HS-27A (cell line): ENCODE measurements at places on chromosomes 6 and 20.

DNA sequence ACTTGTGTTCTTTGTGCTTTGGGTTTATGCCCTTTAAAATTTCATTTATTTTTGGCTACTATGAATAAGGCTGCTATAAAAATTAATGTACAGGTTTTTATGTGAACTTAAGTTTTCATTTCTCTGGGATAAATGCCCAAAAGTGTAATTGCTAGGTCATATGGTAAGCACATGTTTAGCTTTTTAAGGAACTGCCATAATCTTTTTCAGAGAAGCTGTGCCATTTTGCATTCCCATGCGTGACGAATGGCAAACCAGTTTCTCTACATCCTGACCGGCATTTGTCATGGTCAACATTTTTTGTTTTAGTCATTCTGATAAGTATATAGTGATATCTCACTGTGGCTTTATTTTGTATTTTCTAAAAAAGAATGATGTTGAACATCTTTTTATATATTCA lies 236.0 kb upstream of the SGK1 start:
- DNase-seq, result no peak

GRCh38 chr6:23181356-23182110 lies 612.2 kb downstream of the HDGFL1 start:
- DNase-seq, result no peak

DNA sequence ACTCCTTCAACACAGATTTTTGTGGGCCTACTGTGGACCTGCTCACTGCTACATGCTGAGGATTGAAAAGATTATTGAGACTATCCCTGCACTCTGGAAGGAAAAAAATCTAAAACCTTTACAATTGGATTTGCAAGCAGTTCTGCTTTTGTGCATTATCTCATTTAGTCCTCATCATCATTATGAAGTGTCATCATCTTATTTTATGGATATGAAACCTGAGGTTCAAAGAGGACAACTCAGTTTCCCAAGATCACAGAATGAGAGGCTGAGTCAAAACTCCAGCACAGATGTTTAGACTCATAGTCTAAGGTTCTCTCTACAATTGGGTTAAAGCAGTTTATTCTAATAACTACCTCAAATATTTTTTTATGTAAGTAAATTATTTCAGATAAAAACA lies 160.2 kb upstream of the MARCKS start:
- no peak for DNase-seq

DNA sequence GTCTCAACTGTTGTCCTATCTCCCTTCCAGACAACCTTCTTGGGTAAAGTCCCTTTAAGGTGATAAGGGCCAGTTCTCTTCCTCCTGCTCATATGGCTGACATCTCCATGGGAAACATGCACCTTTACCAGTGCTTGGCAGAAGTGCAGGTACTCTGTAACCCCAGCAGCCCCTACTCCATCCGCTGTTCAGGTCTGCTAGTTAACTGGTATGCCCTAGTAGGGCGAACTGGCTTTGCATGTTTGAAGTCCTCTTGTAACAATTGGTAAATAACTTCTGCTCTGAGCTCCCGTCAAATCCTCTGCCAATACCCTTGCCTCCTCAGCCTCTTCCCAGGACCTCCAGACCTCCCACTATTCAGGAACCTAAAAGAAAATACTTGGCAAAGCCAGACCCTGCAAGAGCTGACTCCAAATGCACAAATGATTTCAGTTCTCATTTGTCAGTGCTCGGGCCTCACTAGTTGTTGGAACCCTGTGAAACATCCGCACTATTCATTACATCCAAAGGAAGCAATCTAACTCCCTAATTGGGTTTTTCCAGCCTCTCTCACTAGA lies 703.7 kb downstream of the MAFB start:
- no peak for DNase-seq

DNA sequence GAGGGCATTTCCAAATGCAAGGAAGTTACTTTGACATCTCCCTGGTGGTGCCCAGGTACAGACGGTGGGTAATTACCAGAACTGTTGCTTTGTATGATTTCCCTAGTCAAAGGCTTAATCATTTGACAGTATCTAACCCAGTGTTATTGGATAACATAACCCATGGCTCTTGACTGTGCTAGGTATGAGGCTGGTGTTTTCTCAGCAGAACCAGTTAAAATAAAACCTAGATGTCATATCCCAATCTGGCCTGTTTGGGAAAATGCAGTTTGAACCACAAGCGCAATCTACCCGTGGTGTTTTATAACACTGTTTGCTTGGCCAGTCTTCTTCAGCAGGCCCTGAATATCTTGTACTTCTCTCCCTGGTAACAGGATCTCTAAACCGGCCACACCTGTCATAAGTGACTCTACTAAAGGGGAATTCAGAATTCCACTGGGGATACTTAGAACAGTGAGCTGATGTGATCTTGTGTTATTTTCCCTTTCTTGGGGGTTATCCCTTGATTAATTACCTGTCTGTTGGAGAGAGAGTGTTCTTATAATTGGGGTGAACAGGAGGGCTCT lies 32.8 kb downstream of the PPP1R14C start:
- no peak for DNase-seq

DNA sequence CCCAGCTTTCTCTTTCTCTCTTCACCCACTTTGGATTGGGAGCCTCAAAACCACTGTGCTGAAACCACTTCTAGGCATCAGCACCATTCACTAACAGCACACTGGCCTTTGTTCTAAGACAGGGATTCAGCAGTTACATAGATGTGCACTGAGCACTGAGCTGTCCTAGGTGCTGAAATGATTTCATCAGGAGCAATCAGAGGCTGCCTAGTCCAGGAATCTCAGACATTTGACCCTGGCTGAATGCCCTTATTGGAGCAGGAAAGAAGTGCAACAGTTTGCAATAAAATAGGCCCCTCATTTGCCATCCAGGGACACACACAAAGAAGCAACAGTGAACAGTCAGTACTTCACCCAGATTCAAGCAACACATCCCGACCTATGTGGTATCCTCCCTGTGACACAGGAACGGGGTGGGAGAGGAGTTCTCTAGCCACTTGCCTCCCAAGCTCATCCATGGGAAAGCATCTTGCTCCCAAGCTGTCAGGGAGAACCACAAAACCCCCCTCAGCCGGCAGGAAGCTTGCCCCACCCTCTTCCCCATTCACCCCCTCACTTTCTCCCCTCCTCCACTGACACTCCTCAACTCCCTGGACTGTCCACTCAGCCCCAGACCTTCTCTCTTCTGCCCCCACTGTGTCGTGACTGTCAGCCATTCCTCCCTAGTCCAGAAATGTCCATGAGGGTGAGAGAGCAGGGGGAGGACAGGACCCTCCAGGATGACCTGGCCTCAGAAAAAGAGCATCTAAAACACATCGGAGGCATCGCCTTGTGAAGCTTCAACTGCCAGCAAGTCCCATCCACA lies 304.4 kb downstream of the PREX1 start:
- DNase-seq, result peak; percentile 23

DNA sequence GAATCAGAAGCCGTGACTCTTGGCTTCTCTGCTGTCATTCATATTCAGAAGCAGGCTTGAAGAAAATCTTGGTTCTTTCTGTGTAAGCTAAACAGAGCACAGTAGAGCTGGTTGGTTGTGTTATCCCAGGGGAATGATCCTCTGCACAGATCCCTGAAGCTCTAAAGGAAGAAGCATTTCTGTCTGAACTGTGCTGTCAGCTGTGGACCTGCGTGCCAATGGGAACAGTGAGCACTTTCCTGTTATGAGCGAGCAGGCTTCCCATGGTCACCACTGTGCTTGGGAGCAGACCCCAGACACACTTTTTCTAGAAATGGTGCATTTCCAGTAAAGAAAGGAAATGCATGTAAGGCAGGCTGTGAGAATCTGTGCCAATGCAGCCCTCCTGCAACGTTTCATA lies 490.2 kb downstream of the EPM2A start:
- DNase-seq, result no peak

DNA sequence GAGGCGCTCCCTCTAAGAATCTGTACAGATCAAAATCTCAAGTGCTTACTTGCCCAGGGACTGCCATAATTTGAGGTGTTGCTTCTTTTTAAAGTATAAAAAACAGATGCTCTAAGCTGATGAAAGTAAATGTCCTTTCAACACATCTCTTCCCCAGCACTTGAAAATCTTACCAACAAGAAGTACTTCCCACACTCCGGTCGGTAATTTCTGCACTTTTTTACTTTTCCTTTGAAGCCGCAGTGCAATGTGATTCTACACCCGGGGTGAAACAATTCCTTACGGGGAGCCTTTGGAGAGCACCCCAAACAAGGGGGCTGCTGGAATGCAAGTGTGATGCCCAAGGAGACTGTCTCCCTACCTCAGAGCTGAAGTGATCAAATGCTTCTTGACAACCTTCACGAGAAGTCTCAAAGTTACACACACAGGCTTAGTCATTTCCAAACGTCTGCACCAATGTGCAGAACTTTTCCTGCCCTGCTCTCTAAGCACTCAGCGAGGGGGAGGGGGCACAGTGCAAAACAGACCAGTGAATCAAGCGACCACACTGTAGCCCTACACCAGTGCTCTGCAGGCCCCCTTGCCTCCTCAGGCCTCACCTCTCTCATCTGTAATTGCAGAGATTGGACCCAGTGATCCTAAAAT lies 56.7 kb downstream of the ATXN1 start:
- no peak for DNase-seq

DNA sequence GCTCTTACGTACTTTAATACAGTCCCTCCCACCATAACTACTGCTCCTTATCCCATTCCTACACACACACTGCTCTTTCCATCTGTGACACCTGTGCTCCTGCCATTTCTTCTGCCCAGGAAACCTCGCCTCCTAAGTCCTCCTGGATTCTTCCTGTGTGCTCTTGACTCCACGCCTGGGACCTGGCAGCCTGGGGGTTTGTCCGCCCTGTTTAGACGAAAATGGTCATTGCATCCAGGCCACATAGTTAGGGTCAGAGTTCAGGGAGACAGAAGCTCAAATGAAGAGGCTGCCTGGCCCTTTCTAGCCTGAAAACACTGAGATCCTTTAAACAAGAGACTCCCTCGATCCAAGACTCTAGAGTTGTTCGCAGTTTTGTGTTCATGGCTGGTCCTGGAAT lies 17.4 kb upstream of the CTNNBL1 start:
- DNase-seq, result no peak

- DNase-seq, result no peak
Measured at GRCh38 chr6:36643977-36644376, 34.5 kb upstream of the CDKN1A start.

GRCh38 chr6:24848461-24848860 lies 49.7 kb upstream of the ARMH2 start:
- no peak for DNase-seq

- DNase-seq, result no peak
Measured at GRCh38 chr20:38658879-38659596, 57.4 kb downstream of the ARHGAP40 start.

- no peak for DNase-seq
Measured at GRCh38 chr6:5552243-5552642, 290.9 kb downstream of the FARS2 start.

DNA sequence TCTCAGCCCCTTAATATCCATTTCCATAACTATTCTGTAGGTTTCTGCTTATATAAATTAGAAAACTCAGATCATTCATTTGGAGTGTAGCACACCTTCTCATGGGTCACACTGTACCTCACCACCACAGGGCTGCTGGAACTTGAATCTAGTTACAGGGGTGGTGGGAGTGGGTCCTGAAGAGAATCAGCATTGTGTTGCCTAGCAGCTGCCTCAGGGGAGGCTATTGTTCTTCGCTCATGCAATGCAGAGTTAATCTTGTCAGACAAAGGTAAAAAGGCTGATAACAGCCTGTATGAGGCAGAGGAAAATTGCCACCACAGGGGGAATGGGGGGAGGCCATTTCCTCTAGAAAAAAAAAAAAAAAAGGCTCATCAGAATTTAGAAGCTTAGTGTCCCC lies 496.0 kb upstream of the ADGRB3 start:
- DNase-seq, result no peak

DNA sequence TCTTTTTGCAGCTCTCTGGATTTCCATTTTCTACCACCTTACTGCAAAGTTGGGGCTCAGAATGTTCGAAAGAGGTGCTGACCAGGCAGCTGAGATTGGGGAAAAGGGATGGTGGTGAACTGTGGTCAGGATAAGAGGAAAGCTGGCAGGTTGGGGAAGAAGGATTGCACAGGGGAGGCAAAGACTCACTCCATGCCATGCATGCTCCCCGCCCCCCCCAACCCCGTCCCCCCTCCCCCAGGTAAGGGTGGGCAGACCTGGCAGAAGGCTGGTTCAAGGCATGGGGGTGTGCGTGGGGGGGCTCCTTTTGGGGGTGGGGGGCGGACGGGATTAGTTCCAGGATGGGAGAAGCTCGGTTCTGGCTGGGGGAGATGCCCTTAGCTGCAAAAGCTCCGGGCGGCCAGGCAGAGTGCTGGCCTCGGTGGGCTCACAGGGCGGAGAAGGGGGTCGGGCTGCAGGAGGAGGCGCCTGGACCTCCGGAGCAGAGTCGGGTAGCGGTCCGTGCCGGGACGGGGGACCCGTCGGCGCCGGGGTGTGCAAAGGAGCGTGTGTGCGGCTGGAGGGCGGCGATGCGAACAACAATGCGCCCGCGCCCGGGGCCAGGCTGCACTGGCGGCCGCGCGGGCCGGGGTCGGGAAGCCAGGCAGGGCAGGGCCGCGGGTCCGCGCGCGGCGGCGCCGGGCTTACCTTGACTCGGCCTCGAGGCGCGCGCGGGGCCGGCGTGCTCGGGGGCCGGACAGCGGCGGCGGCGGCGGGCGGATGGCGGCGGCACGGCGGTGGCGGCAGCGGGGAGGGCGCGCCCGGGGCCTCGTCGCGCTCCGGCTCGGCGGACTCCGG lies 880 bp downstream of the ADNP start:
- no peak for DNase-seq

DNA sequence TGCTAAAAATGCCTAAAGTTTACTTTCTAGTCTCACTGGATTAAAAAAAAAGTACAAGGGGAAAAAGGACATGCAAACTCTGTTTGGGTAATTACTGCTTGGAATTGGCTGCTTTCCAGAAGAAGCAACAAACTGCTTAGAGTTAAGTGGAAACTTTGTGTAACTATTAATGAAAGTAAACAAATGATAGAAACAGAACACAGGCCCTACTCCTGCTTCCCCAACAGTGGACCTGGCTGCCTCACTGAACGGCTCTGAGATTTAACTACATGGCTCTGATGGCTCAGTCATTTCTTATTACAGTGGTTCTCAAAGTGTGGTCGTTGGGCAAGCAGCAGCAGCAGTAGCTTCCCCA lies 108.5 kb downstream of the MAN1A1 start:
- DNase-seq, result no peak

DNA sequence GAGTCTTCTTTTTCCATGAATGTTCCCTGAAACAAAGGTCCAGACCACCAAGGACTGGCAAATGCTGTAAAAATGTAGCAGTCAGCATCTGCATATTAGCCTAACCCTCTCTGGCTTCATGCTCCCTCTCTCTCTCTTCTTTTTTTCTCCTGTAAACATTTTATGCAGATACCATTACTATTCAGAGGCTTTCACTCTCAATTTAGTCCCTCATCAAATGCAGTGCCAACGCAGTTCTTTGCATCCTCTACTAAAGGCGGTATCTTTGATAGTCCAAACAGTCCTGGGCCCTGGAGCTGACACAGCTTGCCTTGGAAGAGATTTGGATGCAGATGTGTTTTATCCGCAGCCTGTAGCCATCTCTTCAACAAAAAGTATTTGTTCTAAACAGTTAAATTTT lies 167.1 kb upstream of the MMS22L start:
- no peak for DNase-seq
